Muscle of back (tissue), 13 donors: ENCODE measurements at places on chromosomes 11 and 22.

DNA sequence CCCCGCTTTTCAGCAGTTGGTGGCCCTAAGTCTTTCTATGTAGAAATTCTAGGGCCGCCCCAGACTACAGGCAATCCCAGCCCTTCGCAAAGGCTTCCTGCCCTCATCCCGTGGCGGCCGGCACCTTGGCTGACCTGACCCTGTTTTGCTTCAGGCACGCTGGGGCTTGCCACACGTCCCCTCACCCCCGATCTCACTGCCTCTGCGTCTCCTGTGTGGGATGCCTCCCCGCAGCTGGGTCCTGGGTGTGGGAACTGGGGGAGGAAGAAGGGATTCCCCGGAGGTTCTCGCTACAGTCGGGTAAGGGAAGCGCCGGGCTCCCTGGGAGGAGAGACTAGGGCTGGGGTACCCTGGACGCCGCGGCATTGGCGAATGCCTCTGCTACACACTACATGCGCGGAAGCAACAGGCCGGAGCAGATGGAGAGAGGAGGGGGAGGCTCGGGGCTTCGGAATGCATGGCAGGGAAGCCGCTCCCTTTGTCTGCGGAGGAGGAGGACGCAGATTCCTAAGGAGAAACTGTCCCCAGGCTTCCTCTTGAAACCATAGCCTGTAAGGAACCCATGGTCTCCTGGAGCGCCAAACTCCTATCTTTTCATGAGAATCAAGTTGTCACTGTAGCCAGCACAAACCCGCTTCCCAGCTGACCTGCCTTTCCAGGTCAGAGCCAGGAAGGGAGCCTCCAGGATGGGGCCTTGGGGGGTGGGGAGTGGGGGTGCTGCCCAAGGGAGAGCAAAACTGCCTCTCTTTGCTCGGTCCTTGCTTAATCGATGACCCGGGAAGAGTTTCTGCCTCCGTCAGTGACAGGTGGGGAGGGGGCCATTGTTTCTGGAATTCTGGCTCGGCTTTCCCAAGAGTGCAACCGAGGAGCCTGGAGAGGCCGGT lies 1.4 kb downstream of the DTX4 start:
- peak; percentile 33 for DNase-seq

DNA sequence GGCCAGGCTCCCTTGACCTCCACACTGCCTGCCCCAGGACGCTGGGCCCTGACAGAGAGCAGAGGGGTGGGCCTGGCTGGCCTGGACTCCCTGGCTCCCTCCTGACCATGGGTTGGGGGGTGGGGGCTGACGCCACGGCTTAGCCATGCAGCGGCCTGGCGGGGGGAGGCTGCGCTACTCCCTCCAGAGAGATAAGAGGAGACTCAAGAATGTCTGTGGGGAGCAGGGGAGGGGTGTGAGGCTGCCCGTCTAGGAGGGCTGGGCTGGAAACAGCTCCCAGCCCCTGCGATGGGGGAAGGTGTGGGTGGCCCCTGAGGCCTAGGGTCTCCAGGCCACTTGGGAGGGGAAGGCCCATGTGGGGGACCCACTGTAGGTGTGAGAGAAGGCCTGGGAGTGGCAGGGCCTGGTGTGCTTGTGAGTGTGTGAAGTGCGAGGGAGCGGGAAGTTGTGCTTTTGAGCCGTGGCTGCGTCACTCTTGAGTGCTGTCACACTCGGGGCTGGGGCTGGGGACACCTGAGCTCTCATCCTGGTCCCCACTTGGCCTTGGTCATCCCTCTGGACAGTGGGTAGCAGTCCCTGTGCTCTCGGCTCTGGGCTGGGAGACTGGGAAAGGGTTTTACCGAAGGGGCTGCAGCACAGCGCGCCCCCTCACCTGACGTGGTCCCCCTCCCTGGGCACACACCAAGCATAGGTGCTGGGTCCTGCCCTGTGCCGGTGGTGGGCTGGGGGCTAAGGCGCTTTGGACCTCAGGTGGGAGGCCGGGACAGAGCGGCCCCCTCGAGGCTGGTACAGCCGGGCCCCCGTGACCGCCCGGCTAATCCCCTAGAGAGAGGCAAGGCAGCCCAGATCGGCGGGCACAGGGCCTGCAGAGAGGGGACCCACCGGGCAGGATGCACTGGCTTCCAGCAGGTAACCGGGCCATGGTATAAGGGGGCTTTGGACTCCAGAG lies 2.4 kb downstream of the MYRF start:
- DNase-seq, result no peak

DNA sequence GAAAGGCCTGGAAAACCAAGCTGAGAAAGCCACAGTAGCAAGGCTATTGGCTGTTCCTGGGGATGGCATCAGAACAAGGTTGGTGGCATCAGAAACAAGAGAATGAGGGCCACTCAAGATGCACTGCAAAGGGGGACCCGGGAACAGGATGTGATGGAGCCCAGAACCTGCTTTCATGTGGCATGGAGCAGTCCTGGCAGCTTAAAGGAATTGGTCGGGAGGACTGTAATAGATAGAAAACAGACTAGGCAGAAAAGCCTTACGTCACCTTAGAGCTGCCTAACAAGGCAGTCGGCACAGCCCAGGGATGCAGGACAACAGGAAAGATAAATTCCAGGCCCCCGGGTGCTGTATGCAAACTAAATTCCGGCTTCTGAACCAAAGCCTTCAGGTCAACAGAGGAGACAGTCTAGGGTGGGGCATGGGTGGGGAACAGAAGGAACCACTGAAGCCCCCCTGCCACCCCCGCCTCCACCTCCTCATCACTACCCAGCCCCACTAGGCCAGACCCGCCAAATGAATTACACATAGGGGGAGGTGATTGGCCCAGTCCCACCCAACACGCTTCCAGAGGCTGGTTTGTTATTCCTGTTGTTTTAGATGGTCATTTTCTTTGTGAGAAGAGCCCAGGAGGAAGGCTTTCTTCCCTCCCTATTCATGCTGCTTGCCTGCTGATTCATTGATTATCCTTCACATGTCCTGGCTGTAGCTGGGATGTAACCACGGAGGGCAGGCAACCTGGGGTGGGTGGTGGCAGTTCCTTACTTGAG lies 25.7 kb upstream of the LRRC55 start:
- DNase-seq, result no peak

DNA sequence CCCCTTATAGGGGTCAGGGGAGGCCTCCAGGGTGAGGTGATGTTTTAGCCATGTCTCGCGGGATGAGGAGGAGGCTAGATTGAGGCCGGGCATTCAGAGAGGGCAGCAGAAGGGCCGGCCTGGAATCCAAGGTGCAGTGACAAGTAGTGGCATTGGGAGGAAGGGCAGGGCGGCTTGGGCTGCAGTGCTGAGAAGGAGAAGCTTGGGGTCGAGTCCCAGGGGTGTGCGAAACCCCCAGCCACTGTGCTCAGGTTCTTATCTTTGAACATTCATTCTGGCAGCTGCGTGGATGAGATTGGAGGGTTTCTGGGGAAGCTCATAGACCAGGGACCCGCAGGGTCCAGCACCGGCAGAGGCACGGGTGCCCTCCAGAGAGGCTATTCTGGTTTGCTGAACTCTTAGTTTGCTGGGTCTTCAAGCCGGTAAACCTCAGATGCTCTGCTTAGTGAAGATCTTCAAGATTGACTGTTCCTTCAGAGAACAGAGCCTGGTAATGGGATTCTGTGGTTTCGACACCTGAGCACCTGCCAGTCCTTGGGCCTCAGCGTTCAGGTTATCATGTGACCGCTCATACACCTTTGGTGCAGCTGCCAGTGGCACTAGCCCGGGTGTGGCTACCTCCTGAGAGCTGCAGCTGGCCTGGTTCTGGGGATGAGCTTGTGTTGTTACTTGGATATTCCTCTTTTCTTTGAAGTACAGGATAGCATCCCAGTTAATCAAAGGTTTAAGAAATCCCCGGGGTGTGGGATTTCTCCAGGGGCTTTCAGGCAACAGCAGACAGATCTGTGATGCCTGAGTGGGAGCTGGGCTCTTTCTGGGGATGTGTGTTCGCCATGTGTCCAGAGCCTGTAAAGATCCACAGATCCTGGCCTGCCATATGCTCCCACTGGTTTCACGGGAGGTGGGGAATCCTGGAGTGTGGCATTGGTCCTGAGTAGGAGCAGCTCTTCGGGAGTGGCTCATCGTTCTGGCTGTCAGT lies 152.8 kb downstream of the TBC1D22A start:
- no peak for DNase-seq
